ENCODE measurements at places on chromosomes 11 and 22. TPM values are rescaled to one million over a fixed set of nuclear protein-coding genes. Genes with fewer than 3 reads are reported as not detected.

DNA sequence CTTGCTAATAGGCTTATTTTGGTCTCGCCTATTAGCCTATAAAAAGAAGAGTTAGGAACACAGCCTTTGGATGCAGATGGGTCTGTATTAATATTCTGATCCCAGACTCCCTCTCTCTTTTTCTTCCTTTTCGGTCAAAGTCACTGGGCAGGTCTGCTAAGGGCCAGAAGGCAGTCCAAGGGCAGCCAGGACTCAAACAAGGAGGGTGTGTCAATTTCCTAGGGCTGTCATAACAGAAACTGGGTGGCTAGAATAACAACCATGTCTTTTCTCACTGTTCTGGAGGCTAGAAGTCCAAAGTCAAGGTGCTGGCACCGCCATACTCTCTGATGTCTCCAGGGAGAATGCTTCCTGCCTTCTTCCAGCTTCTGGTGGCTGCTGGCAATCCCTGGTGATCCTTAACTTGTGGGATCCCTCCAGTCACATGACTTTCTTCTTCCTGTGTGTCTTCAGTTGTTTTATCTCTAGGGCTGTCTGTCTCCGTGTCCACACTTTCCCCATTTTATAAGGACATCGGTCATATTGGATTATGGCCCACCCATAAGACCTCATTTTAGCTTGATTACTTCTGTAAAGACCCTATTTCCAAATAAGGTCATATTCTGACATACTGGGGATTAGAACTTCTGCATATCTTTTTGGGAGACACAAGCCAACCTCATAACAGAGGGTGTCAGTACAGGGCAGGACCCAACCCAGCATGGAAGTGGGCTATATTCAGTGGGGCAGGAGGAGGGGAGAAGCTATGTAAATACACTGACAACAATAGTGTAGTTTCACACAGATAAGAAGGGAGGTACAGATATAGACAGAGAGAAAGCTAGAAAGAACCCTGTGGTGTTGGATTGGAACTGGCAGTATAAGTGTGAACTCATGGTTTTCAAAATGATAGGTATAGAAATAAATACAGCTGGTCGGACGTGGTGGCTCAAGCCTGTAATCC lies 5.9 kb upstream of the CSF2RB start:
- DNase-seq: no peak

DNA sequence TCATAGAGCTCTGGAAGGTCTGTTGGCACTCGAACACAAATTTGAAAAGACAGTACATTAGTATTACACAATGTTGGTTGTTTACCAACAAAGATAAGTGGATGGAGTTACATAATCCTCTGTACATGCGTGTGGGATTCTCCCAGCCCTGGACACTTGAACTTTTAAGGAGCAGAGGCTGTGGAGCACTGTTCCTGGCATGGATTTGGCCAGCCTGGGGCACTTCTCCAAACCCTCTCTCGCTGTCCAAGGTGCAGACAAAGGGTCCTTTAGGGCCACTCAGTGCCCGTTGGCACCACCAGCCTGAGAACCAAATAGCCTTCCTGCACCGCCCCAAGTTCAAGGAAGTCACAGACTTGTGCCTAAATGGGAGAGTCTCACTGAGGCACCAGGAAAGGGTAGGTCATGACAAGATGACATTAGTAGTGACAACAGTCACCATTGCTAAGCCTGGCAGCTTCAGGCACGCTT lies 1.6 kb upstream of the ANO1 start:
- DNase-seq: no peak

- no peak for DNase-seq
Measured at GRCh38 chr22:27747396-27748221, 53.9 kb downstream of the MN1 start.

NLRP14 gene
- not detected for total RNA-seq

CCDC73 gene
- not detected for total RNA-seq

DNA sequence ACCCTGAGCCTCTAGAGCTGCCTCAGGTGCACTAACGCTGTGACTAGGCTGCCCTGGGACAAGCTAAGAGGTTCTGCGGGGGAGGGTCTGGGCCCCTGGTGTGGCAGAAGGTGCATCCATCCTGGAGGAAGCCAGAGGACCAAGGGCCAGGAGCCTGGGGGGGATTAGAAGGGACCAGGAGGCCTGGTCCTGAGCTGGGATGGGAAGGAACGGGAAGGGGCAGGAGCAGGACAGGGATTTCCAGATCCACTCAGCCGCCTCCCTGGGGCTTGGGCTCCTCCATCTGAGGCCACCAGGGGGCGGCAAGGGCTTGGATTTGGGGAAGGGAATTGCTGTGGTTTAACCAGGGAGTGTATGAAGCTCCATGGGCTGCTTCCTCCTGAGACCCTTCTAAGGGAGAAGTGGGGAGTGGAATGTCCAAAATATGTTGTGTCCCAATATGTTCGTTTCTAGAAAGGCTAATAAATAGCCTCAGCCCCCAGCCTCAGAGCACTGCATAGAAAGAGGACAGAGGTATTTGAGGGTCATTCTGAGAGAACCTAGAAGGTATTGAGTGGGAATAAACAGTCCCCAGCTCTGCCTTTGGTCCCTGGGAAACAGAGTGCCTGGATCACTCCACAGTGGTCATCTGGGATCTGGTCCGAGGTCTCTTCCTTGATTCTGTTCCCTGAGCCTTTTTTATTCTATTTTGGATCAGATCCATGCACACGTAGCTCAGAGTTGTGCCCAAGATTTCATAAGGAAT lies 17.4 kb upstream of the PRAME start:
- no peak for DNase-seq

PNPLA5 gene
- total RNA-seq: not detected

YPEL1 gene
- 2.4 TPM for total RNA-seq

All from CD8-positive, alpha-beta memory T cell (primary cell).